ENCODE measurements at places on chromosomes 11 and 22. TPM values are rescaled to one million over a fixed set of nuclear protein-coding genes. Genes with fewer than 3 reads are reported as not detected.

DNA sequence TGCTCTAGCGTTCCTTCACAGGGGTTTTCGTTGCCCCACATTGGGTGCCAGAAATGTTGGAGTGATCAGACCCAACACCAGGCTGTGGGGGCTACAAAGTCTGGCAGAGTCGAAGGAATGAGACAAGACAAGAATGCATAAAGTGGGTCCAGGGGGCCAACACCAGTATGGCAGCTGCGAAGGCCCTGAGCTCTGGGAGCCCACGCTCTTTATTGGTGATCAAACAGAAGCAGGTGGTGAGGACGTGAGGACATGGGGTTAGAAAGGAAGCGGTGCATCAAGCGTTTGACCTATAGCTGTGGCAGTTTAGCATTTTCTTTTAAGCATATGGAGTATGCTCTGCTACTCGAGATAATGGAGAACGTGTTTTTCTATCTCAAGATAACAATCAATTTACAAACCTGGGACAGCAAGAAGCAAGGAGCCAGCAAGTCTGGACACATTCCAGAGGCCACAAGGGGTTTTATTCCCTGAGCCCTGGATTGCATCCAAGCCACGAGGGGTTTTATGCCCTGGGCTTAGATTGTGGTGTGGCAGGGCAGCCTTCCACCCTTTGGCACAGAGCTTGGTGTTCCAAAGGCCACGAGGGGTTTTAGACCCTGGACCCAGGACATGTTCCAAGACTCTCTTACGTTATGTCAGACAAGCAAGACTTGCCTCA, 3.9 kb upstream of the DNAJB13 start:
- DNase-seq, result no peak

- DNase-seq, result no peak
Observed at GRCh38 chr11:73539506-73540084, 58.3 kb downstream of the FAM168A start.

DNA sequence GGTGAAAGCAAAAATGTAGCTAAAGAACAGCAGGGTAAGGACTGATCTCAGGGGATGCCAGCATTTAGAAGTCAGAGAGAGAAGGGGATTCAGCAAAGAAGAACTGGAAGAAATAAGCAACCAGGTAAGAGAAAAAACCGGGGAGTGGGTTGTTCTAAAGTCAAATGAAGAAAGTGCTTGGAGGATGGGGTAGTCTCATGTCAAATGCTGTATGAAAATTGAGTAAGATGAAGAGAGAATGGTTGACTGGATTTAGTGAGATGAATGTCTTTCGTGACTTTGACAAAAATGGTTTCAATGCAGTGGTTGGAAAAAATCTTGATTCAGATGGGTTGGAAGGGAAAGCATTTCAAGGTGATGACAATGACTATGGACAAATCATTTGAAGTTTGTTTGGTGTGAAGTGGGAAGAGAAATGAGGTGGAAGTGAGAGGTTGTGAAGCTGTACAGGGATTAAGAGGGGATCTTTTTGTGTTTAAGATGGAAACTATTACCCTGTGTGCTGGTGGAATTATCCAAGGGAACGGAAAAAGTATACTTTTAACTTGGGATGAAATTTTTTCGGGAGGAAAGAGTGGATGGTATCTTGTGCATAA, 484.0 kb downstream of the ETS1 start:
- no peak for DNase-seq

- DNase-seq, result no peak
Observed at GRCh38 chr11:100738701-100739270, 51.7 kb downstream of the ARHGAP42 start.

DNA sequence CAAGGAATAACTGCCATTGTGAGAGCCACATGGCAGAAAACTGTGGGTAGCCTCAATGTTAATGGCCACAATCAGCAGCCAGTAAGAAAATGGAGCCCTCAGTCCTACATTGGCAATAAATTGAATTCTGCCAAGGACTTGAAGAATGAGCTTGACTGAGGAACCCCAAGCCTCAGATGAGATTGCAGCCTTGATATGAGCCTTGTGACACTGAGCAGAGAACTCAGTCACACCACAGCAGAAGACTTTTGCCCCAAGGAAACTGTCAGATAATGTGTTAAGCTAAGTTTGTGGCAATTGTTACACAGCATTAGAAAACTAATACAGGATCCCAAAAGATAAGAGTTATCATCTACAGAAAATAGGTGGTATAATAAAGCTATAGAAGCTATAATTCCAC, 2.4 kb upstream of the TTC17 start:
- DNase-seq, result no peak

DNA sequence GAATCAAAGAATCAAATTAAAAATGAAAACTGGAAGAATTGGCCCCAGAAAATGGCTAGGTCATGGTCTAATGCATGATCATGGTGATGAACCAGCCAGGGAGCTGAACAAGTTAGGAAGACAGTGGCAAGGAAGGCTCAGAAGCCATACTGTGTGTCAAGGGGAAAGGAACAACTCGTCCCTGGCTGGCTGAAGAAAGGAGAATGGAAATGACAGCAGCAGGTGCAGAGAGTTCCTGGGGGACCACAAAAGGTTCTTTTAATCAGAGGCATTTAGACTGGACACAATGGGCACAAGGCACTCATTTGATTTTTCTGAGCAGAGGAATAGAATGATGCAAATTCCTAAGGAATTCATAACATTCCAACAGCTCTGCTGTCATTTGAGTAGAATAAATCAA, 209.9 kb downstream of the LARGE1 start:
- no peak for DNase-seq

- no peak for DNase-seq
Observed at GRCh38 chr11:116913000-116913399, 75.6 kb upstream of the APOA1 start.

FOLR1 gene
- polyA plus RNA-seq, result 50.8 TPM

SAC3D1 gene
- polyA plus RNA-seq, result 10.4 TPM

DNA sequence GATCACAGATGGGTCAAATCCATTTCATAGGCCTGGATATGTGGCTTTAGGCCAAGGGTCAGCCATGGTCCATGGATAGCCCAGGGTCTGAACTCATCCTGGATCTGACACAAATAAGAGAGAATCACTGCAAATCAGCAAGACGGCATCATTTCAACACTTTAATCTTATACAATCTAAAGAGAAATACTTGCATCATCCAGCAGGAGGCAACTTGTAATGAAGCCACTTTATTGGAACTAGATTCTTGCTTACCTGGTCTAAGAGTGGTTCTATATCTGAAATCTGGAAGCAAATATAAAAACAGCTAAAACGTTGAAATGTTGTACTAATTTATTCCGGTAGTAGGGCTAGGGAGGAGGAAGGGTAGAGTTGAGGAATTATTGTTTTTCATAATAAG, 870.1 kb downstream of the JRKL start:
- DNase-seq, result no peak

DNA sequence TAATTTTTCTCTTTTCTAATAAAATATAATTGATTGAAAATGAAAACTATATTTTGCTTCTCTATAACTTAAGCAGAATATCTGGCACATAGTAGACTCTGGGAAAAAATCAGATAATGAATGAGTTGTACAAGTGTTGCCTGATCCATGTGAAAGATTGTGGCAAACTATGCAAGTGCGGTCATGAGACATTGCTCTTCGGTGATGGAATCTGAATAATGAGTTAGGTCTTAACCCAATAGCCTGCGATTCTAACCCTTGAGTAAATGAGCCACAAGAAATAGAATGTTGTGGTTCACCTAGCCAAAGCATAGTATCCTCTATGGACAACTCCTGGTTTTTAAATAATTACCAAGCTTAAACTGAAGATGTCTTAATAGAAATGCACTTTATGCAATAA, 333.7 kb upstream of the LUZP2 start:
- DNase-seq, result no peak

- DNase-seq, result peak; percentile 32
Observed at GRCh38 chr11:10524471-10524870, 16.5 kb downstream of the RNF141 start.

DNA sequence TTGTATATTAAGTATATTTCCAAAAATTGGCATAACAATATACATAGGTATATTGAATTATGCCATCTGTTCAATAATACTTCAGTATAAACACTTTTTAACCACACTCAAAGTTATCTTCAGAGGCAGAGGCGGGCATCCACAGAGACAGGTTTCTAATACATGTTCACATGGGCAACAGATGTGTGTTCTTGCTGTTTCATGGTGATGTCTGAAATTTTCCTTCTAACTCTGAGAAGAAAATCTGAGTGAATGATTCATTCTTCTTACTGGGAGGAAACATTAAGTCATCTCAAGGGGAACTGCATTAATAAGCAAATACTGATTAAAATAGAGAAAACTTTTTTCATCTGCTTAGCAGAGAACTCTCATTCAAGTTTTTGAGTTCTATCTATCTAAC, 1074.5 kb downstream of the LRRC4C start:
- DNase-seq, result no peak

- DNase-seq, result no peak
Observed at GRCh38 chr22:33054001-33054675, 4.0 kb downstream of the SYN3 start.

- no peak for DNase-seq
Observed at GRCh38 chr11:130126516-130126915, 33.1 kb upstream of the ST14 start.

PI4KA gene
- polyA plus RNA-seq, result 82.6 TPM

GRCh38 chr11:126293726-126294125, 10.1 kb upstream of the DCPS start:
- DNase-seq, result no peak

- no peak for DNase-seq
Observed at GRCh38 chr11:125890447-125891100, 3.1 kb downstream of the HYLS1 start.

ACP2 gene
- polyA plus RNA-seq, result 57.7 TPM

GRCh38 chr11:93236741-93237675, 39.2 kb upstream of the SLC36A4 start:
- peak; percentile 50 for DNase-seq

GRCh38 chr11:131884461-131885073, 514.2 kb downstream of the NTM start:
- DNase-seq, result no peak

GRCh38 chr11:75167617-75168016, 16.7 kb downstream of the SLCO2B1 start:
- DNase-seq, result no peak

GSTT2B gene
- 6.9 TPM for polyA plus RNA-seq

- no peak for DNase-seq
Observed at GRCh38 chr11:29751618-29752017, 265.2 kb downstream of the KCNA4 start.

- no peak for DNase-seq
Observed at GRCh38 chr22:30934053-30934452, 34.5 kb downstream of the MORC2 start.

C22orf42 gene
- polyA plus RNA-seq, result not detected

GRCh38 chr11:61712314-61712713, 32.1 kb downstream of the DAGLA start:
- DNase-seq, result no peak

GRCh38 chr22:46463435-46464227, 73.8 kb downstream of the CELSR1 start:
- no peak for DNase-seq

GRCh38 chr22:41478473-41478872, 9.6 kb downstream of the ACO2 start:
- DNase-seq, result no peak

GRCh38 chr11:8290081-8290810, 26.6 kb upstream of the LMO1 start:
- DNase-seq, result no peak

DNA sequence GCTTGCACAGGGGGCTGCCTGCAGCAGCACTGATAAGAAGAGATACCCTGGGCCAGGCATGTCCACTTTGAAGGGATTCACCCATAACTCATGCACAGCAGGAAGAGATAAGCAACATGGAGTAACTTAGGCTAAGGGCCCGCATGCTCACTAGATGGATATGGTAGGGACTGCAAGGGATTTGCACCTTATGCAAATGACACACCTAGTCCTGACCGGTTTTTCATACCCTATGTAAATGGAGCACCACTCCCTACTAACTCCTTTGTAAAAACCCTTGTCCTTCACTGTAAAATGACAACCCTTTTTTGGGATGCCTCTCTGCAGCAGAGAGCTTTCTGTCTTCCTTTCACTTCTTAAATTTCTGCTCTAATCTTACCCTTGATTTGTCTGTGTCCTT, 658.9 kb upstream of the CCDC179 start:
- DNase-seq, result no peak

GRCh38 chr11:115787302-115787701, 283.1 kb upstream of the CADM1 start:
- no peak for DNase-seq

DNA sequence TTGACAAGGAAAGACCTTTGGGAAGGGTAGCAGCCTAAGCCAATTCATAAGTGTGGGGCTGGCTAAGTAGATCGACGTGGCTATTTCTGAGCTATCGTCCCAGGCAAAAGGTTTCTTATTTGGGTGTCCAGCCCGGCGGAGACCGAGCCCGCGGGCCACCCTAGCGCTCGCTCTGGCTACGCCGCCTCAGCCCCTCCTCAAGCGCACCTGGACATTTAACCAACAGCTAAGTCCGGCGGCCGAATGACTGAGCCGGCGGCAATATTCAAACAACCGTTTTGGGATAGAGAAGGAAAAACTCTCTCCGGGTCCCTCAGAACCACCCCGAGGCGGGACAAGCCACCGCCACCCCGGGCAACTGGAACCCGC, 457 bp downstream of the RNF141 start:
- DNase-seq, result peak; percentile 47
